CD14-positive monocyte (primary cell): ENCODE measurements at places on chromosomes 7 and 10.

- DNase-seq, result no peak
These were observed 191.7 kb upstream of the FERD3L start for GRCh38 chr7:19336836-19337383.

DNA sequence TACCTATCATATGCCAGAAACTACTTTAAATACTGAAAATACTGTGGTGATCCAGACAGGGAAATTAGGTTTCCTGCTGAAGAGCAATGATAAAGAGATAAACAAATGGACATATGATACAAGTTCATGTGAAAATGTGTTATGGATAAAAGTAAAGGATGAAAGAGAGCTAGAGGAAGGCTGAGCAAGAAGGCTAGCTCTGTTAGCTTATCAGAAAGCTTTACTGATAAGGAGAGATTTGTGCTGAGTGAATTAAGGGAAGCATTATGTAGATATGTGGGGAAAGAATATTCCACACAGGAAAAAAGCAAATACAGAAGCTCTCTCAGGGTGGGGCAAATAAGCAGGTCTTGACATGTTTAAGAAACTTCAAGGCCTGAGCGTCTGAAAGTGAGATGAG, 308.4 kb downstream of the HDAC9 start:
- DNase-seq, result no peak

DNA sequence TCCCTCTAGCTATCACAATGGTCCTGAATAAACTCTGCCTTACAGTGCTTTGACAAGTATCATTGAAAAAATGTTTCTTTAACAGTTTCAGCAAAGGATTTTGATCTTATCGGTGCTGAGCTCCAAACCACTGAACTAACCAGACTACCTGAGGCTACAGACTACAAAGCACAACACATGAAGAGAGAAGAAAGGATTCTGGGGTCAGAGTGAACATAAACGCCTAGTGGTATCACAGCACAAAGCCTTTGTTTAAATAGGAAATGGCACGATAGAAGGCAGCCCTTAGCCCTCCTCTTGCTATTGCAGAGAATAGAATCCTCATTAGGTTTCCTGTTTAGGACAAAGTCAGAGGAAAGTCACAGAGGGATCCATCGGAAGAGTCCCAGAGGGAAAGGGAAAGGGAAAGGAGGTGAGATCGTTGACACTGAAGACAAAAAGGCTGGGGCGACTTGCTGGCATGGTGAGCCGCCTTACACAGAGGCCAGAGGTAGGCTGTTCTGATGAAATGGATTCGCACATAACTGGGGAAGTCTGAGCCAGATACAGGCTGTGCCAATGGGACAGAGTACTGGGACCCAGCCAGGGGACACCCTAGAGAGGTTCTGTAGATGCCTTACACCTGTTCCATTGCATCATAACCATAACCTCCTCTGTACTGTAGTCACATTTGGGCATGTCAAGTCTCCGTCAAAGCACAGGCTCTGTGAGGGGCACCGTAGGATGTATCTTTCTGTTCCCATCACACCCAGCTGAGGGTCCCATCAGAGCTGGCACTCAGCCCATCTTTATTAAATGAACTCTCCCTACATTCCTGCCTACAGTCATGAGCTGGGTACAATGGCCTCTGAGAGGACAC, 71.5 kb downstream of the XPNPEP1 start:
- DNase-seq, result no peak

DNA sequence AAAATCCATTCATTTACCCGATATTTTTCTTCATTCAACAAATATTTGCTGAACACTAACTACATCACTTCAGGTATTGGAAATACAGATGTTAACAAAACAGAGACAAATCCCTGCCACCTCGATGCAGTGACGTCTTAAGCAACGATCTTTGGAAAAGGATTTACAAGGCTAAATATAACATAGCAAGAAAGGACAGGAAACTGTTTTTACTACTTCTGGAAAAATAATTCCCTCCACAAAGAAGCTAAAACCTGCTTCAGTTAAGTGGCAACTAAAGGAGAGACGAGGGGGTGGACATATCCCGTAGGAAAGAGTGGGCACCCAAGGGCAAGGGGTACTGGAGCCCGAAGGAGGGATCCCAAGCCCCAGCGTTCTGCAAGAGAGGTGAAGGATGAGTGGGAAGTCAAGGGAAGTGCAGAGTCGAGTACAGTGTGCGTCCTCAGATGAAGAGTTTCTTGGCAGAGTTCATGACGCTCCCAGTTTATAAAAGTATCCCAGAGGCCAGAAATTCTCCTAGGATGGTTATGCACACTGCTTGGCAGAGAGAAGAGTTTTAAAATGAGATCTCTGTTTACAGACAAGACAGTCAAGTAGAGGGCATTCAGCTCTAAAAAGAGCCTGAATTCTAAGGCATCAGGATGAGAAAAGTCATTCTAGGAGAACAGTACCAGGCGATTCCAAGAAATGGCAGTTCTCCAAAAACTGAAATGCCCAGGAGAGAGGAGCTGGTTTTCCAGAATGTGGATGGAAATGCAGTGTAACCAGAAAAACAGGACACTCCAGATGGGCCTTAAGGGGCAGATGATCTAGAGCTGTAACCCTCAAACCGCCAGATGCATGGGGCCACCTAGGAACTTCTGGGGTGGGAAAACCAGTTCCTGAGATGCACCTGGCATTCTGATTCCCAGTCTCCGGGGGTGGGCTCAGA, 97.3 kb downstream of the GRB10 start:
- DNase-seq, result no peak

- no peak for DNase-seq
These were observed 133.0 kb upstream of the TNS3 start for GRCh38 chr7:47714669-47715607.
